Small intestine (tissue), 16 donors: ENCODE measurements at places on chromosomes 16 and 17. TPM values are rescaled to one million over a fixed set of nuclear protein-coding genes. Genes with fewer than 3 reads are reported as not detected.

GRCh38 chr17:50350733-50351132, 4.8 kb downstream of the XYLT2 start:
- peaks cover 9% of the 10 kb centered on the region for H3K4me1 ChIP-seq
- H3K4me3 ChIP-seq, result no peak overlapping the region
- no peaks in the 10 kb centered on the region for H3K27me3 ChIP-seq
- DNase-seq, result no peak
- H3K36me3 ChIP-seq, result peaks cover 9% of the 10 kb centered on the region
- no peak overlapping the region for H3K27ac ChIP-seq

DNA sequence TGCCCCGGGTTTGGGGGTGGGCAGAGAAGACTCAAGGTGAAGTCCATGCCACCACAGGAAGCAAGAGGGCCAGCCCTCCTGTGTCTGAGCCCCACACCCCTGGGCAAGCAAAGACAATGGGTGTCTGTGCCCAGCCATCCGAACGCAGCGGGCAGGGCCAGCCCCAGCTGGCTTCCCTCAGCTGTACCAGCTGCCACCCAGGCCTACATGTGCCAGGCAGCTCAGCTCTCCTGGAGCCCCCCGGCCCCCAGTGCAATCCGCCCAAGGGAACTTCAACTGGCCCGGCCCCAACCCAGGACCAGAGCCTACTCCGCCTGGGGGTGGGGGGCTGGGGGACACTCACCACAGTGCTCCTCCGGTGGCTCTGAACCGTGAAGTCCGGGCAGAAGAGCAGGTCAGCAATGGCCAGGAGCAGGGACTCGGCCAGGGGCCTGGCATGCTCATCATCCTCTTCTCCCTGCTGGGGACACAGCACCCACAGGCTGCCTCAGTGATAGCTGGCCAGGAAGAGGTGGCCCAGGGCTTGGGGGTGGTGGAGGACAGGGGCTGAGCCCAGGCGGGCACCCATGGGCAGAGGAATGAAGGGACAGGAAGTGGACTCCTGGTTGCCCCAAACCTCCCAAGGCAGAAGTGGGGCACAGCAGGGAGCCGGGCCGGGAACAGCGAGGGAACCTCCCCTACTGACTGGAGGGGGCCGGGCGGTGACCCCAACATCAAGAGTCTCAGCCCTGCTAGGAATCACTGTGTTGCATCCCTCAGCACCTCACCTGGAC, 9.8 kb downstream of the HID1 start:
- H3K36me3 ChIP-seq, result no peaks in the 10 kb centered on the region
- no peak overlapping the region for H3K27ac ChIP-seq
- no peaks in the 10 kb centered on the region for H3K4me1 ChIP-seq
- no peaks in the 10 kb centered on the region for H3K27me3 ChIP-seq
- no peak for DNase-seq
- no peak overlapping the region for H3K4me3 ChIP-seq

GRCh38 chr16:83926726-83927397, 26.2 kb upstream of the OSGIN1 start:
- H3K27me3 ChIP-seq, result no peaks in the 10 kb centered on the region
- H3K36me3 ChIP-seq, result peaks cover 32% of the 10 kb centered on the region
- peaks cover 8% of the 10 kb centered on the region for H3K4me1 ChIP-seq

Gene C17orf67
- polyA plus RNA-seq, result 2.6 TPM
